ENCODE measurements at places on chromosomes 1 and 21. TPM values are rescaled to one million over a fixed set of nuclear protein-coding genes. Genes with fewer than 3 reads are reported as not detected.

Gene LIPI
- total RNA-seq: not detected

Gene RXRG
- not detected for total RNA-seq

Gene DIO1
- total RNA-seq: not detected

Gene SPATA46
- total RNA-seq: not detected

Gene RGS13
- total RNA-seq: not detected

Gene PPFIA4
- 5.4 TPM for total RNA-seq

Gene TEDDM1
- total RNA-seq: not detected

Gene RHEX
- not detected for total RNA-seq

Gene SLC35F3
- total RNA-seq: under 0.01 TPM

Gene NAV1
- 14.0 TPM for total RNA-seq

Gene KRTAP7-1
- total RNA-seq: not detected

Gene CLCA4
- total RNA-seq: not detected

Gene C1QA
- total RNA-seq: not detected

Gene RGSL1
- total RNA-seq: not detected

Gene CNN3
- total RNA-seq: 552 TPM

Gene CELA3B
- total RNA-seq: not detected

Gene SLFNL1
- total RNA-seq: under 0.01 TPM

Gene PLA2G2C
- not detected for total RNA-seq

Gene BRDT
- not detected for total RNA-seq

Gene FCRL1
- total RNA-seq: not detected
